ENCODE measurements at places on chromosomes 16 and 17.

DNA sequence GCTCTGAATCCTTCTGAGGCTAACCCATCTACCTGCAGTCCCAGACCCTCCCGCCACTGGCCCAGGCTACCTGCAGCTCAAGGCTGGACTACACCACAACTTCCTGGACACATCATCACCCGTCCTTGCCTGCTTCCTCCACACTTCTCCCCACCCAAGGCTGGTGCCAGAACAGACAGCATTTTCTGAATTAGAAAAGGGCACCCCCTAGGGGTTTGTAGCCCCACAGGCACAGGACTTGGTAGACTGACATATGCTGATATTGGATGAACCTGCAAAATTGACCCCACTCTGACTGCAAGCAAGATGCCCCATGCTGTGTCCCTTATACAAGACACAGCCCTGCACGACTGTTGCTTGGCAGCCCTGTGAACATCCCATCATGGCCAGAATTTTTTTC is 271.5 kb upstream of the C16orf82 start:
- no peak for DNase-seq

DNA sequence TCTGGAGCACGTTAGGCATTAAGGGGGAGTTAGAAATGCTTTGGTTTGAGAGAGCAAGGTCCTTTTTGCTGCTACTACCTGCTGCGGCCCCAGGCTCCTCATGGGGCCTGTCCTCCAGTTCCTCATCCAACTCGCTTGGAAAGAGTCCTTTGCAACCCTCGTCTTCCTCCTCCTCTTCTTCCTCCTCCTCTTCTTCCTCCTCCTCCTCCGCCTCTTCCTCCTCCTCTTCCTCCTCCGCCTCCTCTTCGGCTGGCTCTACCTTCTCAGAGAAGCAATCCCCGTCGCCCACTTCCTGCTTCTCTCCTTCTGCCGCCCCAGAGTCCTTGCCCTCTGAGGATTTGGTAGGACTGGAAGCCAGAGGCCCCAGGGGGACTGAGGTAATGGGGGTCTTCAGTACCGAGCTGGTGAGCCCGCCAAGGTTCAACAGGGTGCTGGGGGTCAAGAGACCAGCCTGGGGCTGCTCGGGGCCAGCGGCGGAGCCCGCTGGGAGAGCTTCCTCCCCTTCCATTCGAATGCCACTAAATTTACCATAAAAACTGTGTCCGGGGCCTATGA is 89.3 kb downstream of the ZFHX3 start:
- no peak for DNase-seq

- no peak for DNase-seq
Observed at GRCh38 chr17:45273551-45273957, 11.7 kb upstream of the SPATA32 start.

DNA sequence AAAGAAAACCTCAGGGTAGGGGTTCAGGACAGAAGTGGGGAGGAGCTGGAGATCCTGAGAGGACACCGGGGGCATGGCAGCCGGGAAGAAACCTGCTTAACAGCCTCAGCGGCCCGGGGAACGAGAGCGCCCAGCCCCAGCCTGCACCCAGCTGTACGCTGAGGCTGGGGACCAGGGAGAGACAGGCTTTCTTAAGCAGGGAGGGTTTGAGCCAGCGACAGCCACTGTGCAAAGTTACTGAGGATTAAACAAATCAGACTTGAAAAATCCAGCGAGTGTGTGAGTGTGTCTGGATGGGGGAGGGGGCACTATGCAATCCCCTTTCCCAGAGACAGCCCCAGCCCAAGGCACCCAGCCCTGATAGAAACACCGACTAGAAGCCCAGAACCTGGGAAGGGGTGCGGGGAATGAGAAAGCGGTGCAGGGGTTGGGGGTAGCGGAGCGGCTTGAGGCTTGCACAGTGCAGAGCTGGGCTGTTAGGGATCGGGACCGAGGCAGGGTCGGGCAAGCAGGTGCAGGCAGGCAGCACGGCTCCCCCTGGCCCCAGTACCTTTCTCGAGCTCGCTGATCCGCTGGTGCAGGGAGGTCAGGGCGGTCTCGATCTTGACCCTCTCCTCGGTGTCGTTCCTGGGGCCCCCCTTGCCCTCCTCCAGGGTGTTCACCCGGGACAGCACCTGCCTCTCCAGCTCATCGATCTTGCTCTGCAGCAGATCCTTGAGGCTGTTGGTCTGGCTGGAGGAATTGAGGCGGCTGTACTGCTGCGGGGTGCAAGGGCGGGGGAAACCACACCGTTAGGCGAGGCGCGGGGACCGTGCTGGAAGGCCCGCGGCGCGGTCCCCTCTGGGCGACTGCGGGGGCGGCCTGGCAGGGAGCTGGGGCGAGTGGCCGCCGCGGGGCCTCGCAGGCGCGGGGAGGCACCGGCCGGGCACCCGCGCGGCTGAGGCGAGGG is 1.2 kb downstream of the NPTX1 start:
- no peak for DNase-seq

DNA sequence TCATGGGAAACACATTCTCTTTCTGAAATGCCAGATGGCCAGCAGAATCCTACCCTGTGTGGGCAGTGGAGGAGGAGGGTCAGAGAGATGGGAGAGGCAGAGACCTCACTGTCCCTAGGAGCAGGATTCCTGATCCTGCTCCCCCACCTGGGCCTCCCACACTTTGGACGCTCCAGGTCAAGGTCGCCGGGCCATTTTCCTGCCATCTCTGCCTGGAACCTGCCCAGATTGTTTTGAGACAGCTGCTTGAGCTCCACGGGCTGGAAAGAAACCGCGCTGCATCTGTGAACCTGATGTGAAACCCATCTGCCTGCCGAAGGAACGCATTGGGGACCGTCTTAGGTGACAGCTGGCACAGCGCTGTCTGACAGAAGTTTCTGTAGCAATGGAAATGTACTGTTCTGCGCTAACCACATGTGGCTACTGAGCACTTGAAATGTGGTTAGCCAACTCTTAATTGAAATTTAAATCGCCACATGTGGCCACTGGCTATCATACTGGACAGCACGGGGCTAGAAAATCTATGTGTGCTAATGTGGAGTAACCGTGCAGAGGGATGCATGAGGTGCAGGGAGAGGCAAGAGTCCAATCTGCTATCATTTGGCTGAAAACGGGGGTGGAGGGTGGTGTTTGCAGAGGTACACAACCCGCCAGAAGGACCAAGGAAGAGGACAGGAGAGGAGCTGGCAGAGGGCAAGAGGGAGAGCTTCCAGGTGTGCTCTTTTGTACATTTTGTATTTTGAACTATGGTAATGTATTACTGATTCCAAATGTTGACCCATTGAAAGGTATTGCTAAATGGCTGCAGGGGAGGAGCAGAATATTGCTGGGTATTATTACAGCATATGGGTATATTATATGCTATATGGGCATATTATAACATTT is 15.4 kb upstream of the NUBP1 start:
- no peak for DNase-seq

- DNase-seq, result no peak
Observed at GRCh38 chr16:88069397-88070168, 118.3 kb downstream of the BANP start.

GRCh38 chr16:88634994-88635670 is 3.2 kb upstream of the IL17C start:
- no peak for DNase-seq

- peak; percentile 26 for DNase-seq
Observed at GRCh38 chr17:42050393-42051012, at the start of gene C17orf113. Gene C17orf113 (minus strand): TSS chr17:42050601. CDS start chr17:42043376, 7,225 bp downstream.

DNA sequence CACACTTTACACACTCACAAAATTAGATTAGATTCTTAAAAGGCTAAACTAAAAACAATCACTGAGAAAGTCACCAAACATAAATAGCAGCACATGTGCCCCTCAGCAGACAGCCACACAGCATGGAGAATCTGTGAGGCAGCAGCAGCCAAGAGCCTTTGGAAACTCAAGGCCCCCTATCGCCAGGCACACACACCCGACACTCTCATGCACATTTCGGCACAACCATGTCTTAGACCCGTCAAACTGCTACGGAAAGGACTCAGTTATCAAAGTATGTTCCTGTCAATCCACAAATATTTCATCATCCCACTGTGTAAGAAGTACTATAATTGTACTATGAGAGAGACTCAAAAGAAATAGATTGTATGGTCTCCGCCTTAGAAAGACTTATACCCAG is 20.9 kb downstream of the UBE2O start:
- DNase-seq, result no peak

GRCh38 chr16:31273187-31273586 is 13.4 kb downstream of the ITGAM start:
- no peak for DNase-seq

GRCh38 chr16:4315186-4316107 is at the start of gene GLIS2:
Gene GLIS2 (plus strand): TSS chr16:4316067. CDS start chr16:4332281, 16,214 bp downstream.
- peak; percentile 57 for DNase-seq

- DNase-seq, result no peak
Observed at GRCh38 chr17:59185997-59186396, 23.8 kb upstream of the SMG8 start.

GRCh38 chr17:32699247-32699646 is 177.7 kb downstream of the MYO1D start:
- DNase-seq, result no peak

DNA sequence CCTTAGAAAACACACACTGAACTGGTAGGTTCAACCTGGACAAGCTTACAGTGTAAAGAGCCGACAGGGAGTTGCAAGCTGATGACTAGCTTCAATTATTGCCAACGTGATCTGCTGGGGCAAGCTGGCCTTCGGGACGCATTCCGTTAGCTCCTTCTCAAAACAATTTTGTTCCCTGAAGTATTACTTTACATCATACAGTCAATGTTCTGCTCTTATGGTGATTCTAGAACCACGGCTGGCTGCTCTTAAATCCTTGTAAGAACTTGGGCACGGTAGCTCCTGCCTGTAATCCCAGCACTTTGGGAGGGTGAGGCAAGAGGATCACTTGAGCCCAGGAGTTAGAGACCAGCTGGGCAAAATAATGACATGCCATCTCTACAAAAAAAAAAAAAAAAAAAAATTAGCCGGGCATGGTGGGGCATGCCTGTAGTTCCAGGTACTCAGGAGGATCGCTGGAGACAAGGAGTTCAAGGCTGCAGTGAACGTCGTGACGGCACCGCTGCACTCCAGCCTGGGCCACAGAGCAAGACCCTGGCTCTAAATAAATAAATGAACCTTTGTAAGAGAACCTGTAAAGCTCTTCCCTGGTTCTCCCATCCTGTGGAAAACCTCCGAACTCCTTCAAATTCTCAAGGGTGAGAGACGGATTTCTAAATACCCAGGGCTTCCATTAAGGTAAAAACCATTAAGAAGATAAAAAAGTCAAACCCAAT is 2.0 kb downstream of the CDIP1 start:
- no peak for DNase-seq

DNA sequence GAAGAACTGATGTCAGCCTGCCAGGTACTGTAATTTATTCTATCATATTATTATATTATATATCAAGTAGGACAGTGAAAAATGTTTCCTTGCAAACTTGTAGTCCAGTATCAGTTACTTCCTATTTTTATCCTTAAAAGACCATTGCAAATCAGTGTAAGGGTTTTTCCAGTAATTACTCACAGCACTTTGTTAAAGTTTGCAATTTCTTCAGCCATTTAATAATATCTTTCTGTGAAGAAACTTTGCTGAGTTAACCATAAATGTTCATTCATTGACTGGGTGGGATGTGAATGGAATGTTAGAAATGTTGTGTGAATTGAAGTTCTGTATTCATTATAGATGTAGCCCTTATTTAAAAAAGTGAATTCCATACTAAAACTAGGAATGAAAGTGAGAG is 26.7 kb downstream of the HAPSTR1 start:
- no peak for DNase-seq

GRCh38 chr17:60006160-60006559 is 41.6 kb upstream of the RNFT1 start:
- DNase-seq, result no peak
